ENCODE measurements at places on chromosomes 5 and 9. TPM values are rescaled to one million over a fixed set of nuclear protein-coding genes. Genes with fewer than 3 reads are reported as not detected.

GRCh38 chr5:61631438-61631941 is 299.4 kb downstream of the ZSWIM6 start:
- no peak for DNase-seq

The ITGA1 gene
- total RNA-seq, result 4.1 TPM

DNA sequence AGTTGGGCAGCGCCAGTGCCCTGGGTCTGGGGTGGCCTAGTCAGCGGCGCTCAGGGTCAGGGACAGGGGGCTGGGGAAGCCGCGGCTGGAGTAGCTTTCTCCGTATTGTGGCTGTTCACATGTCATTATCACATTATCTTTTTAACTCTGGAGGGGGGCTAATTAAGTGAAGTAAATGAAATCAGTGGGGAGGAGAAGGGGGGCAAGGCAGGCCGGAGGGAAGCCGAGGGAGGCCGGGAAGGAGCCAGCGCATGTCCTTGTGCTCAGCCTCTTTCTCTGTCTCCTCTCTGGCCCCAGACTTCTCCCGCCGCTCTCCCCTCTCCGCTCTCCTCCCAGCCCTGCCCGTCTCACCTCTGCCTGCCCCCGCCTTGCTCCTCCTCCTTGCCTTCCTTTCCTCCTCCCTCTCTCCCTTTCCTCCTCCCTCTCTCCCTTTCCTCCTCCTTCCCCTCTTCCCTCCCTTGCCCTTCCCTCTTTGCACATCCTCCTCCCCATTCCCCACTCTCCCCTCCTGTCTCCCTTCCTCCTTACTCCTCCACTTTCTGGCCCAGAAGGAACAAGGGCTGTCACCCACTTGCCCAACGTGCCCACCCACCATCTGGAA is 38.7 kb downstream of the ASS1 start:
- no peak for DNase-seq

DNA sequence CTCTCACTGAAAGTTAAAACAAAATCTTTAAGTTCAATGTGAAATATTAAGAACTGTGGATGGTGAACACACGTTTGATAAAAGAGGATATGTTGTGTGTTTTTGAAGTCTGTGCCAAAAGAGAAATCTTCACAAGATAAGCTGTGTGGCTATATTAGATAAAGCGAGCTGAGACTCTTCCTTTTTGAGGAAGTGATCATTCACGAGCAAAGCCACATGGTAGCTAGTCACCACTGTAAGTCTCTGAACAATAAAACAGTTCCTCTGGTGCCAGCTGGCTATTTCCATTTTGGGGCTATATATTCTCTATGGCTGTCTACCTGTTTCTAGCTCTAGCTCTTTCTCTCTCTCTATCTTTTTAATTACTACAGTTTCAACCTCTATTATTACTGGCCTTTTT is 1849.2 kb upstream of the C9orf72 start:
- DNase-seq, result no peak

- no peak for DNase-seq
Observed at GRCh38 chr9:120916991-120917880, 9.4 kb downstream of the TRAF1 start.

DNA sequence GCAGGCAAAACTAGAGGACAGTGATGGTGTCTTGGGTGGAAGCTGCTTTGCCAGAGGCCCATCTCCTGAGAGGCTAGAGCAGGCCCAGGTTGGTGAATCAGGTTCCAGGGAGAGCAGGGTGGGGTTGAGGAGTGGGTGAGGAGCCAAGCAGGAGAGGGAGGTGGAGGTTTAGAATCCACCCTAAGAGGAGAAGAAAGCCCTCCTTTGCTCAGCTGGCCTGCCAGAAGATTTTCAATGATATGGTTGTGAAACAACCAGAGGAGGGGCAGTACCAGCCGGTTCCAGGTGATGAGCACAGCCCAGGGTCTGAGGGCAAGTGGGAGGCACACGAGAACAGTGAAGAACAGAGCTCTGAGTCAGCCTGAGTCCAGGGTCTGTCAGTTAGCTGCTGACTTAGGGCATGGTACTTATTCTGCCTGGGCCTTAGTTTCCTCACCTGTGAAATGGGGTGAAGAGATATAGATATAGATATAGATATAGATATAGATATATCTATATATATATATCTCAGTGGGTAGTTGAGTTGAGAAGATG is 17.8 kb downstream of the PPARGC1B start:
- no peak for DNase-seq

GRCh38 chr5:87844449-87844848 is 424.2 kb downstream of the TMEM161B start:
- no peak for DNase-seq

- peak; percentile 57 for DNase-seq
Observed at GRCh38 chr9:137255448-137256114, 454 bp downstream of the NELFB start.

The STK32A gene
- total RNA-seq, result 3.0 TPM

GRCh38 chr9:125153712-125154367 is 10.5 kb upstream of the SCAI start:
- no peak for DNase-seq

The ACOT12 gene
- not detected for total RNA-seq

Data from WTC11 (cell line).